C1 segment of cervical spinal cord (tissue), 14 donors: ENCODE measurements at places on chromosomes 5 and 9.

DNA sequence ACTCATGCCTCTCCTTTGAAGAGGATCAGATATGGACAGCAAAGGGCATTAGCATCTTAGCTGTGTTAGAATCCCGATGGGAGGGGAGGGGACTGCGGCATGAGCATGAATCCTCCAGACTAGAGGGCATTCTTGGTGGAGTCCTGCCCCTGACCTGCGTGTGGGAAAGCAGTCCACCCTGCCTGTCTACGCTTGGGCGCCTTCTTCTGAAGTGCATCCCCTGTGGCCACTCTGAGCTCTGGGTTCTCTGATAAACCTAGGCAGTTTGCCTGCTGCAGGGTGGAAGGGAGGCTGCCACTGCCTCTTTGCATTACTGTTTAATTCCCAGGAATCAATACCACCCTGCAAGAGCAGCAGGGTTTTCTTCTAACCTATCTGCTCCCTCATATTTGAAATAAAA is 169.3 kb downstream of the INSYN2B start:
- no peak for DNase-seq

DNA sequence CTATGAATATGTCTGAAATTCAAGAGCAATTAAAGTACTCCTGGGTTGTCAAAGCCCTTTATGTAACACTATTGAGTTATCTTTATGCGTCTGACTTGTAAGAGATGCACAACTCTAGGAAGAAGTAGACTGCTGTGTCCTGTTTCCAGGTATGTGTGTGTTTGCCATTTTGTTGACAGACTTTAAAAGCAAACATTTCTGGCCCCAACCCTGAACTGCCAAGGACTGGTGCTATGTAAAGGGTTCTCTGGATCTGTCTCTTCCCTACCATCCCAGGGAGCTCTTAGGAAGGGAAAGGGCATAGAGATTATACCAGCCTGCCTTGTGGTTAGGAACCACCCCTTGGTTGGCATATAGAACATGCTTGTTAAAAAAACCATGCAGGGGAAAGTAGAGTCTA is 12.1 kb downstream of the SLC22A5 start:
- no peak for DNase-seq

GRCh38 chr5:143446535-143447226 is 43.2 kb upstream of the NR3C1 start:
- no peak for DNase-seq

GRCh38 chr5:180135128-180135955 is 63.8 kb upstream of the RNF130 start:
- DNase-seq: no peak

DNA sequence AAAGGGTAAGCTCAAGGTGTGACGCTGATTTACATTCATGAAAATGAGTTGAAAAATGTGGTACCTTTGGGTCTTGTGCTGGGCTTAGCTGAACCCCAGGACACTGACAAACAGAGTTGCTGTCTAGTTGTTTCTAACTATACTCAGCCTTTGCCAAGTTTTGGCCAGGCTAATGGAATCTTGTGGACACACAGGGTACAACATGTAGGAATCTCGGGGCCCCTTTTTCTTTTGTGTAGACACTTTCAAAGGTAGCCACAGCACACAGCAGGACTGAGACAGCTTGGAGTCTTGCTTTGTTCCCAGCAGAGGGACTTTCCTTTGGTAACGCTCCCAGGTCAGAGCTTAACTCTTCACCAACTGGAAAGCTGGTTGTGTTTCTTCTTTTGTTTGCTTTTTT is 7.8 kb downstream of the LIX1 start:
- DNase-seq: no peak

DNA sequence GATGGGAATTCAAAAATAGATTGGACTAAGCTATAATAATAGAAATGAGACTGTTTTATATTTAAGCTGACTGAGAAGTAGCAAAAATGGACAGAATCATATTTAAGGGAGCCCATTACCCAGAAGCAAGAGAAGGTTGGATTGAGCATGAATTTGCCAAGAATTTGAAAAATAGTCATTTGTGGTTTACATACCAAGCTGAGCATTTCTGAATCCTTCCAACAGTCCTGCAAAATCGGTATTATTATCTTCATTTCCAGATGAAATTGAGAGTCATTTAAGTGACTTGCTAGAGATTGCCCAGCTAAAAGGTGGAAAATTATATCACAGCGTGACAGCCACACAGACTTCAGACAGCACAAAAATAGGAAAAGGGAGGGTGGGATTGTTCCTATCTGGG is 48.4 kb downstream of the TNFSF15 start:
- no peak for DNase-seq

DNA sequence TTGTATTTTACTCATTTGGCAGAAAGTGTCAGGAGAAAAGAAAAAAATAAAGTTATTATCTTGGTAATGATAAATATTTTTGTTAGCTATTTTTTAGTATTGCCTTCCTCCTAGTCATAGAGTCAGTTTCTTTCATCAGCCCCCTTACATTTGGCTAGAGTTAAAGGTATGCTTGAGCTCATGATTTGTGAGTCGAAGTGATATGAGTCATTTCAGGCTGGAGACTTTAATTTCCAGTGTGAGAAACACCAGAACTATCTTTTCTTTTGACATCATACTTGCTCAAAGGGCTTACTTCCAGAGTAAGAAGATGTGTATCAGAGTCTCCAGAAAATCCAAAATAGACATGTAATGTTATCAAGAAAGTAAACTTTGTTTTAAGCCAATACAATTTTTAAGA is 746.7 kb upstream of the TYRP1 start:
- no peak for DNase-seq

DNA sequence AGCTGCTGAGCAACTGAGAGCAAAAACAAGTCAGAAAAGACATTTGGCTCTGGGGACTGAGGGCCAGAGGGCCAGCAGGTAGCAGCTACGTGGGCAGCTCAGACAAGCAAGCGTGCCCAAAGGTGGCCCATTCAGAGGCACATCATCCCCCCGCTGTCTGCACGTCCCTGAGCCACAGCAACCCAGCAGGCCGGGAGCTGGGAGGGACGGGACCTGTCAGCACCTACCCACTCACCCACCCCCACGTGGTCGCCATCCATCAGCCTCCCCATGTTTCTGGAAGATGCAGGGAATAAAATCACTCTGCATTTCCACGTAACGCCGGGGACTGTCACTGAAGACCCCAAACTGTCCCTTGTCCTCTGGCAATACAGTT is 167.8 kb downstream of the COL23A1 start:
- DNase-seq: no peak

DNA sequence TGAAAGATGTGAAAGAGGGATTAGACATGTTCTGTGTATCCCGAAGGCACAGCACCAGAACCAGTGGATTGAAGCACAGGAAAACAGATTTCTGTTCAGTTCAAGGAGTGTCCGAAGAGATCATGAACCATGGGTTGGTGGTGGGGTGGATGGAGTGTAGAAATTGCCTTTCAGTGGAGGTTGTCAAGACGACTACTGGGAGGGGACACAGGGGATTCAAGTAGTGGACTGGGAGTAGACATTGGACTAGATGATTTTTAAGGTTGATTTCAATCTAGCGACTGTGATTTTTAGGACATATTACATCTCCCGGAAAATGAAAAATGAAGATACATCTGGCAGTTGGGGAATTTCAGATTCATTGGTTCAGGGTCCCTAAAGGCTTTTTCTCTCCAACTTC is 35.9 kb upstream of the TNFAIP8 start:
- DNase-seq: no peak

DNA sequence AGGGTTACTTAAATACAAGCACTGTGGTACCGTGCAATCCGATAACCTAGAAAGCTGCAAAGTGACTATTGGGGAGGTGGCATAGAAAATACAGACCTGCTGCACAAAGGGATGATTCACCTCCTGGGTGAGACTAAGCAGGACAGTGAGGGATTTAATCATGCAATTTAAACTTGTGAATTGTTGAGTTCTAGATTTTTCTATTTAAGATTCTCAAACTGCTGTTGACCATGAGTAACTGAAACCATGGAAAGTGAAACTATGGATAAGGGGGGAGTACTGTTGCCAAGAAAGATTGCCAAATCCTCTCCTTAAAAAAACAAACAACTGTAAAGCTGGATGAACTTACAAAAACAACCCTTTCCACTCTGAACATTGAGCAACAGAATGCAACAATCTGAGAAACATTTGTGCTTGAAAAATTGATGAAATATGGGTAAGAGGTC is 61.5 kb upstream of the NUDT12 start:
- no peak for DNase-seq

- no peak for DNase-seq
These were observed 12.3 kb downstream of the PAPPA start for GRCh38 chr9:116165912-116166311.

- no peak for DNase-seq
These were observed 234.5 kb upstream of the SLC24A2 start for GRCh38 chr9:20023210-20023905.

DNA sequence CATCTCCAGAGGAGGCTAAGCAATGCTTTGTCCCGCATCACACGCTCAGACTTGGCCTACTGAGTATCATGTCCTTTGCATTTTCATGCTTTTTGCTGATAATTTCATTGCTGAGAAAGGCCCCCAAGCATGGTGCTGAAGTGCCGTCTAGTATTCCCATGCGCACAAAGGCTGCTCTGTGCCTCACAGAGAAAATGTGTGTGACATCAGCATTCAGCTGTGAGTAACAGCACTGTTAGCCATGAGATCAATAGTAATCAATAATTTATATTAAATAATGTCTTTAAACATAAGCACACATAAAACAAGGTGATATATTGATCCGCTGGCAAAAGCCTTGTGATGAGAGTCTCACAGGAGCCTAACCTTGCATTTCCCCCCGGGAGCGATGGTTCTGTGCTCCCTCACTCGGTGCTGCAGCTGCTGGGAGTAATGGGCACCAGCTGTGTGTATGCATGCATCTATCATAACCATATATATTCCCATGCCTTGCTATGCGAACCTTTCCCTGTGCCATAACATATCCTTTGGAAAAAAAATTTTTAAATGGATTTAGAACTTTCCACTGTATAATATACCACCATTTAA is 50.4 kb upstream of the RNF130 start:
- DNase-seq: no peak

- DNase-seq: no peak
These were observed 56.4 kb upstream of the OR2K2 start for GRCh38 chr9:111386386-111386785.

DNA sequence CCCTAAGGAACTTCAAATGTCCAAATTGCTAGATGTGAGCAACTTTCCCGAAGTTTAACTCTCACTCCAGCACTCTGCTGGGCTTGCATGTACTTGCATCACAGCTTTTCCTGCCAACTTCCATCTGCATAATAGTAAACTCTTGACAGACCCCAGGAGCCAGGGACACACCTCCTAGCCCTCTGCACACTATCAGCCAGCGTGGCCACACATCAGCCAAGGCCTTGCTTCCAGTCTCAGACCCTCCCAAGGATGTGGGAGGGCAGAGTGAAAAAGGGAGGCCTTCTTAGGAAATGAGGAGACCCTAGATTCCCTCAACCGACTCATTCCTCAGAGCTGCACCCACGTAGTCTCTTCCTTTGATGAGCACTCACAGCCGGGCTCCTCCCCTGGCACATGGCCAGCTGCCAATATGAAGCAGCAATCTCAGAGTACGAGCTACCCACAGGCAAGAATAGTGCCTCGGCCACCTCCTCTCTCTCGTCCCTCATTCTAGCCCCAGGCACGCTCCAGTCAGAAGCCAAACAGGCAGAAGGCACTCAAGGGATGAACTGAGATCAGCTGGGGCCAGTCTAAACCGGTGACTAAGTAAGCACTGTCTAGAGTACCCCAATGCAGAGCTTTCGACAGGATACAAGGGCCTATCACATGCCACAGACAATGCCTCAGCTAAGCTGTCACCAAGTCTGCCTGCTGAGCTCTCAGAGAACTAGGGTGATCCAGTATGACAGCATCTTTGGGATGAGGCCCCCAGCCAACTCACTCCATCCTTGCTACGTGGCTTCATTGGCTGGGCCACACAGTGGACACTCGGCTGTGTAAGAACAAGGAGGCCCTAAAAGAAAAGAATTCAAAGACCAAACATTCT is 2.3 kb downstream of the P4HA2 start:
- DNase-seq: no peak

DNA sequence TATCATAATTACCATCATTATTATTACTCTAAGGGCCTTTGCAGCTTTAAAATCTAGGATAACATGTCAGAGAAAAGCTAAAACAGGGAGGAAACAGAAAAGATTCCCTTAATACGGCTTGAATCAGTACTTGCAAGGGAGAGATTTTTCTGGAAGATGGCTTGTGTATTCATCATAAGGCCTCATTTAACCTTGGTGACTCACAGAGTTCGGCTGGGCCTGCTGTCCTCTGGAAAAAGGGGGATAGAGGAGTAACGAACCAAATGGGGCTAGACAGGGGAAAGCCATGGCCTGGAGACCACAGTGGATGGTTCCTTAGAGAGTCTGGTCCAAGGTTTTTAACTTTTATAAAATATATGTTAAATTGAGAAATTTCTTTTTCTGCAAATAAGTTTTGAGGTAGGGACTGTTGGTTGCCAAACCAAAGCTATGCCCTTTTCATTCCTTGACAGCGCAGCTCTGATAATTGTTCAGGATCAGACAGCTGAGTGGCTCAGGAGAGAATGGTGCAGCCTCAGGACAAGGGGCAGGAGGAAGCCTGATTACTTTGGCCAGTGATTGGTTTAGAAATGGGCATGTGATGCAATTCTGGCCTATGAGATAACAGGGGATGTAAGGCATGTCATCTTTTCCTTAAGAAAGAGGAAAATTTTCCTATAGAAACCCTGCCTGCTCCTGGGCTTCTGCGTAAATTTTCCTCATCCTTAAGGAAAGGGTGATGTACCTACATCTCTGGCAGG is 25.6 kb upstream of the GSN start:
- no peak for DNase-seq

DNA sequence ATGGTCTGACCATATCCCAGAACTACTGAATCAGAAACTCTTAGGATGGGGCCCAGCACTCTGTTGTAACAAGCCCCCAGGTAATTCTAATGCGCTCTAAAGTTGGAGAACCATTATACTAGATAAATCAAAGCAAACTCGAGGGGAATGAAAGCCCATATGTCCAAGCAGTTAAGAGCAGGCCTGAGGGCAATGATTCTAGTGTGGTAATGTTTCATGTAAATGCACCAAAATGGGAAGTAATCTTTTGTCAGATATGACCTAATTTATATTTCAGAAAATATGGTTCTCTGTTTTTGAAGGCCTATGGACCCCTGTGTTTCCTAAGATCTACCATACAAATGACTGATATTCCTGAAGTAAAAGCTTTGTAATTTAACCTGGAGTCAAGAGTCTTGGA is 108.0 kb upstream of the PTGER4 start:
- DNase-seq: no peak

- DNase-seq: no peak
These were observed 113.7 kb downstream of the KLHL3 start for GRCh38 chr5:137621861-137622823.

GRCh38 chr9:26158631-26159150 is 480.4 kb upstream of the TUSC1 start:
- no peak for DNase-seq
